ENCODE measurements at places on chromosomes 6 and 20. TPM values are rescaled to one million over a fixed set of nuclear protein-coding genes. Genes with fewer than 3 reads are reported as not detected.
A peak's percentile ranks its signal among the peaks of the same experiment; 100 is the strongest.

DNA sequence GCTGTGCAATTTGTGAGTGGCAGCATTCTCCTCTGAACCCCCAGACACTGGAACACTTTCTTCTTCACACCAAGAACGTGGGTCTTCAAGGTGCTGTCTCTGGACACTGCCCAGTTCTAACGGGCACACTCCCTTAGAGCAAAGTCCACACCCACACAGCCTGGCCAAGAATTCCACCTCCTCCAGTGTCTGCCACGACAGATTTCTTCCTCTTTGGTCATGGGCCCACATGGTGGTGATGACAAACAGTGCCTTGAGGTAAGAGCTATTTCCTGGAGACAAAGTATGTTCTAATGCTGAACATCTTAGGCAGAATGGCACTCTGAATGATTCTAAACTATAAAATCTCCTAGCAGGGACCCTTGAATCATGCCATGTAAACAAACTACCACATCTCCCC is 25.5 kb upstream of the SSTR4 start:
- DNase-seq, result no peak

DNA sequence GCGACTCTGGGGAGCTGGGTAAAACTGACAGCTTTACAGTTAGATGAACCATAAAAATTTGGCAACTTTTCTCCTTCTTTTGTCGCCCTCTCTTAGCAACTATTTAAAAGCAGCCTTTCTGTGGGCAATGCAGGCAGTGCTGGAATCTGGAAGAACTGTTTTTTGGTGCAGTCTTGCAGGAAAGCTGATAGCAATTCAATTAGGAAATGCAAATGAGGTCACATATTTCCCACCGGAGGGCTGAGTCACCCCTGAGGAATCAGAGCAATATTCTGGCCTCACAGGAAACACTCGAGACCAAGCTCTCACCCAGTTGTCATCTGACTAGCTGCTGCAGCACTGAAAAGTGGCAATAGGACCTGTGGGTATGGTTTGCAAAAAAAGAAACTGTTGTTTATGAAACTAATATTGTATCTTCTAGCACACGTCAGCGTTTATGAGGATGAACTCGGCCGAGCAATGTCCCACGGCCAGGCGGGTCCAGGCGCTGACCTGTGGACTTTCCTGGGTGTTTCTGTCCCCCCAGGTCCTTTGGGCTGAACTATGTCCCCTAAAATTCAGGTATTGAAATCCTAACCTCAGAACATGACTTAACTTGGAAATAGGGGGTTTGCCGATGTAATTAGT is 312.3 kb downstream of the TAF4 start:
- no peak for DNase-seq

DNA sequence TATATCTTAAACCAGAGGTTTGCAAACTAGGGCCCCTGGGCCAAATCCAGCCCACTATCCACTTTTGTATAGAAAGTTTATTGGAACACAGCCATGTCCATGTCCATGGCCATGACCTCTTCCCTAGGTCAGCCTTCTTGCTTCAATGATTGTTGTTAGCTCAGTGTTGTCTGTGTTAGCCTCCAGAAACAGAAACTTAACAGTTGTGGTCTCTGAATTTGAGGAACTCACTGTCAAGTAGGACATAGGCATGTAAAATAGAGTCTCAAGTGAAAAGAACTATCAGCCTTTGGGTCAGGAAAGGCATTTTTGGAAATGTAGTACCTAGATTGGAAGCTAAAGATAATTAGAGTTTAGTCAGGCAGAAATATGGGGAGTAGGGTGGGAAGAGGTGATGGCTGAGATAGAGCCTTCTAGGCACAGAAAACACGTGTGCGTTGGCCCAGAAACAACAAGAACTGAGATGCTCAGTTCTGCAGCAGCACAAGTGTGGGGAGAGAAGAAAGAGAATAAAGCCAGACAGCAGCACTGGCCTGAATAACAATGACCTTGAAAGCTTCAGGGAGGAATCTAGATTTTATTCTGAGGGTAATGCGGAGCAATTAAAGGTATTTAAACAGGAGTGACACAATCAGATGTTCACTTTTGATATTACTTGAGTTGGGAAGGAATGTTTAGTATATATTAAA is 87.0 kb upstream of the OLIG3 start:
- DNase-seq, result no peak

The TFEB gene
- total RNA-seq, result 15.8 TPM

GRCh38 chr6:123062670-123063069 is 66.6 kb downstream of the CLVS2 start:
- no peak for DNase-seq

The PNPLA1 gene
- total RNA-seq, result not detected

- DNase-seq, result no peak
Measured at GRCh38 chr6:170026751-170027646, 263.9 kb downstream of the DLL1 start.

GRCh38 chr20:13221673-13222318 is 722 bp downstream of the ISM1 start:
- peak; percentile 66 for DNase-seq

The STK4 gene
- total RNA-seq, result 151 TPM
